ENCODE measurements at places on chromosomes 16 and 17. TPM values are rescaled to one million over a fixed set of nuclear protein-coding genes. Genes with fewer than 3 reads are reported as not detected.

- peak; percentile 20 for DNase-seq
These were observed 395 bp downstream of the STXBP4 start for GRCh38 chr17:54968988-54969332.

DNA sequence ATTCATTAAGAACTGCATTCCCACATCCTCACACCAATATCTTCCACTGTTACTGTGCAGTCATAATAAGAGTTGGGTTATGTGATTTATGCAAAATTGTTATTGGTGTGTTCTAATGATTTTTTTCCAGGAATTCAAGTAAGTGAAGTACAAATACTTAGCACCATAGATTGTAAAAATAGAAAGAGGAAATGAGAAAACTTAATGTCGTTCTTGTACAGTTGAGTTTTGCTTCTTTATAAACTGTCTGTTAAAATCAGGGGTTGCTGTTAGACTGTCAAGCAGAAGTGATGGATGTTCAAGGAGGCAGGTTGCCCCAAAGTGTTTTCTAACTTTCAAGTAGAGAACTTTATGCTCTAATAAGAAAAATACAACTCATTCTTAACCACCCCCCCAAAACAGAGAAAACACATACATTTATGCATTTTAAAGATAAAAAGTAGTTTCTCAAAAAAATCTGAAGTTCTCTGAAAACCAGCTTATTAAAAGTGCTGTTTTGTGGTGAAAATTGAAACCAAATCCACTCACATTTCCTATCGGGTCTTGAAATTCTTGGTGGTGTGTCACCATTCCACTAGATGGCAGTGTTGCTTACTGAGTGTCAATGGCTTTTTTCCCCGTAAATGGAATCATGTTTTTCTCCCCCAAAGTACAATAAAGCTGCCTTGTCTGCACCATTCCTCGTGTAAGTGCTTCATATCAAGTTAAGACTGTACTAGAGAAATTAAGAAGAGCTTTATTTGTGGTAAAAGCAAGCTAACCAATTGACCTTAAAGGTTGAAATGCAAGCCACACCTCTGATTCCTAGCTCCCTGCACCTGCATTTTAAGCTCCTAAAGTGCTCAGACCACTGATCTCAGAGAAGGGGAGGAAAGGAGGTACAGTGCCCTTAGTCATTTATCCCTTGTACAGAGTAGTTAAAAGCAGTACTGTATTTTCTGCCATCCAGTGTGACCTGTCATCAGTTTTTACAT, 4.7 kb upstream of the IGSF6 start:
- DNase-seq, result peak; percentile 55

- DNase-seq, result no peak
These were observed 74.2 kb upstream of the NLK start for GRCh38 chr17:27968206-27968732.

- DNase-seq, result no peak
These were observed 48.9 kb upstream of the TRAP1 start for GRCh38 chr16:3766177-3766576.

The MT3 gene
- polyA plus RNA-seq, result 8.9 TPM

DNA sequence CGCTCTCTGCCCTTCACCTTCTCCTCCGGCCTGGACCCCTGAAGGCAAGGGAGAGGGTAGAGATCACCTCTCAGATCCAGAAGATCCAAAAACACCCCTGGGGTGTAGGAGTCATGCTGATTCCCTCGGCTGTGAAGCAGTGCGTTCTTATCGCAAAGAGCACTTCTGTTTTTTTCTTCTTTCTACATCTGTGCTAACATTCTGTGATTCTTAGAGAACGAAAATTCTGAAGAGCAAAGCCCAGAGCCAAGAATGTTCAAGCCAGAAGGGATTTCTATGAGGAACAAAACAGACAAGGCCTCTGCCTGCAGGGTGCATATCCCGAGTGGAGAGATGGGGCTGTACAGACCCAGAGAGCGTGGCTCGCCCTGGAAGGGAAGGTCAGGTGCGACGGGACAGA, 17.2 kb downstream of the NPTX1 start:
- DNase-seq, result no peak

DNA sequence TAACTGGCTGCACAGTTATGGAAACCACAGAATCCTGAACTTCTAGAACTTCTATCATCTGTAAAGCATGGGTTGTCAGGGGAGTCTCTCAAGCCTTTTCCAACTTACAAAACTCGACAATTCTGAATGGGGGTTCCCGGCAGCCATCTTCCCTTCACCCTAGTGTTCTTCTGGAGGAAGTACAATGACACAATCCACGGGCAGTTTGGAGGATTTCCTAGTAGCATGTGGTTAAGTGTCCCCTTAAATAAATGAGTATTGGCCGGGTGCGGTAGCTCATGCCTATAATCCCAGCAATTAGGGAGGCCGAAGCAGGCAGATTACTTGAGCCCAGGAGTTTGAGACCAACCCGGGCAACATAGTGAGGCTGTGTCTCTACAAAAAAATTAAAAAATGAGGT, 2.1 kb downstream of the SLC16A6 start:
- DNase-seq, result no peak

DNA sequence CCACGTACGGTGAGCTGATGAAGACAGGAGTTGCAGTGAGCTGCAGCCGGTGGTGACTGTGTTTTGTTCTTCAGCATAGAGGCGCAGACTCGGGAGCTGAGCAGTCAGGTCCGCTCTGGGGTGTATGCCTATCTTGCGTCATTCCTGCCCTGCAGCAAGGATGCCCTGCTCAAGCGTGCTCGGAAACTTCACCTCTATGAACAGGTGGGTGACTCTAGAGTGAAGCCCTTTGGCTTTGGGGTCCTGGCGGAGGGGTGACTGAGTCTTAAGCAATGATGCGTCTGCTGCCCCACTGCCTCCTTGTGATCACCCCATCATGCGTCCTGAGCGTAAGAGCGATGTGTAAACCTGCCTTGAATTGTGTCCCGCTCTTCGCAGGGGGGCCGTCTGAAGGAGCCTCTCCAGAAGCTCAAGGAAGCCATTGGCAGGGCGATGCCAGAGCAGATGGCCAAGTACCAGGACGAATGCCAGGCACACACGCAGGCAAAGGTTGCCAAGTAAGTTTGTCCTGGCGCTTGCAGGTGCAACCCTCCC, 22.9 kb downstream of the UBN1 start:
- DNase-seq, result no peak

DNA sequence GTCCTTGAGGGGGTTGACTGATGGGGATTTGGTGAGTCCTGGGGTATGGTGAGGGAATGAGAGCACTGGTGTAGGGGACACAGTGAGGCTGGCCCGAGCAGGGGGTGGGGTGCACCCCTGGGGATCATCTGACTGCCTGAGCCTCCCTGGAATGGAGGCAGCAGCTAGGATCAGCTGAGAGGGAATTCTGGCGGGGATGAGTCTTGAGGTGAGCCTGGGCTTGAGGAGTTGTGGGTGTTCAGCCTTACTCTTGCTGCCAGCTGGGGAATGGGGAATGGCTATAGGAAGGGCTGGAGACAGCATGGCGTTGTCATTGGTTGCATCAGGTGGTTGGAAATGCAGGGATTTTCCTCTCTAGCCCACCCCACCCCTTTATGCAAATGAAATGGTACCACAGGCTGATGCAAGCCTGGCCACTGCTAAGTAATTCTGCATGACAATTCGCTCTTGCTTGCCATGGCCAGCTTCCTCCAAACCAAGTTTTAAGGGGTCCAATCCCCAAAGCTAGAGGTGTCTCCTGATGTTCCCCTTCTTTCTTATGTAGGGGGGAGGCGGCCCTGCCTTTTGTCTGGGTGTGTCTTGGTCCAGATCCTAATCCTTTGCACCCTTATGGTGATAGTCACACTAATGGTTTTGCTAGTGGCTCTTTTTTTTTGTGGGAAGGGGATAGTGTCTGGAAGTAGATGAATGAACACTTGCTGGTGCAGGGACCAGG, 7.5 kb downstream of the NFE2L1 start:
- DNase-seq, result no peak

- DNase-seq, result no peak
These were observed 18.0 kb downstream of the CCR7 start for GRCh38 chr17:40547079-40547784.

DNA sequence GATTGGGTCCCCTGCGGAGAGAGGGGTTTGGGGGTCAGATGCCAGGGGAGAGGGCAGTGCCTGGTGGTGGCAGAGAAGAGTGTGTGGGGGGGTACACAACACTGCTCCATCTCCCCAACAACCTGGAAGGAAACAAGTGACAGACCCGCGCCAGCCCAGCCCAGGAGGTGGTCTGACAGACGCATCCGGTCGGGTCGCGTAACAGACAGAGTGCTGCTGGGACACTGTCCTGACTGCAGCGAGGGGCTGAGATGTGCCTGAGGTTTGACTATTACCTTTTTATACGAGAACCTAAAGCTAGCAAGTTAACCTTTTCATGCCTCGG, 16.2 kb downstream of the UNC13D start:
- no peak for DNase-seq

The SNX20 gene
- 1.2 TPM for polyA plus RNA-seq

DNA sequence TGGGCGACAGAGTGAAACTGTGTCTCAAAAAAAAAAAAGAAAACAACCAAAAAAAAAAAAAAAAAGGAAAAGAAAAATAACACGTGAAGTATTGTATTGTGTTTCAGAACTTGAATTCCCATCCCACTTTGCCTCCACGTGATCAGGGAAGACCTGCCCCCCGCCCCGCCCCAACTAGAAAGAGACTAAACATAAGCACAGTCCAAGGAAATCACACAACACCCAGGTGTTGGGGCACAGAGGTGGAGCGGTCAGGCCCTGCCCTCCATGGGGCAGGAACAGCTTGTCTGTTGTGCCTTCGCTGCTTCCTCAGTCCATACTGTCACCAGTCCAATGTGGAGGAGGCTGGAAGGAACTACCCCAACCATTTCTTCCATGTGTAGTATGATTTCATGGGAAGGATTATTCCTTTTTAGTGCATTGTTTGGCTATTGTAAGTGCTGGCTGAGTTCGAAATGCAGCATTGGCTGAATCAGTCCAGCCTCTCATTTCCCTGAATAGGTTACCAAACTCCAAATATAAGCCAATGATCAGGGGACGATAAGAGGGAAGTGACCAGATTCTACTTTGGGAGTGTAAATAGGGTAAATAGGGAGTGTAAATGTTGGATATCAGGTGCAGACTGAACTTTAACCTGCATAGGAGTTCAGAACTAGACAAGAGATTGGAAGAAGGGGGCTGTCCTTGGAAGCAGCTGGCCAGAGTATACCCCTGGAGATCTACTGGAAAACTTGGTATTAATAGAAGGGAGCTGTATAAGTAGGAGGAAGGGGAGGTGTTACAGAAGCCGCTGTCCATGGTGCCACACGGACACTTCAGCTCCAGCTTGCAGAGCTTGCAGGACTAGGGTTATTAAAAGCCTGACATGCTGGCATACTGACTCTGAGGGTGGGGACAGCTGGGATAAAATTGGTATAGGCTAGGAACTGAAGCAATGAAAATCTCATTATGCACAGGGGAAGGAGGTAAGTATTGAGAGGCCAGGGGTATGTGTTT, 50.7 kb downstream of the TANGO6 start:
- DNase-seq, result peak; percentile 53

DNA sequence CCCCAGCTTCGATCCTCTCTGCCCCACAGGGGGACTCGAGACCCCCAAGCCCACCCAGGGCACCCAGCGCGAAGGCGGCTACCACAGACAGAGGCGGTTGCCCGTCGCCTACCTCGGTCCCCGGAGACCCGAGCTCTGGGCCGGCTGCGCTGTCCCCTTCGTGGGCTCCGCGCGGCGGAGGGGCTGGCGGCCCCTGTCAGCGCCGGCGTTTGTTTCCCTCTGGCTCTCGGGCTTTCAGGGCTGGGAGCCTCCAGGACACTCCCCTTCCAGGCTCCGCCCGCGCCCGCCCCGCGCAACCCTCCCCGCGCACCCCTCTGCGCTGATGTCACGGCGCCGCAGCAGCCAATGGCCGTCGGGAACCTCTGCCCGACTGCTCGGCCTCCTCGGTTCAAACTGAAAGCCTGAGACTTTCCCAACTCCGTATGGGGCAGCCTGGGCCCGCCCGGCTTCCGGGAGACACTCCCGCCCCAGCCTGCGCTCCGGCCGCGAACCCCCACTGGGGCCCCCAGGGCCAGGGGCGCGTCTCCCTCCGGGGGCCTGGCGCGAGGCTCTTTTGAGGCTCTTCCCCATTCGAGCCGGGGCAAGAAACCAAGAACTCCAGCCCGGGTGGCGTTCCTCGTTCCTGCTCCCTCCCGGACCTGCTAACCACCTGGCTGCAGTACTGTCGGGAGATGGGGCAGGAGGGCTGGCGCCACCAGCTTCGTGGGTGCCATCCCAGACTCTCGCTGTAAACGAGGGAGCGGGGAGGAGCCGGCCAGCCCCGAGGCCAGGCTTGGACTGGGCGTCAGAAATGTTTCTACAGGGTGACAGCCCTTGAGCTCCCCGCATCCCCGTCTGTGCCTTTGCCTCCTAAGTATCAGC, at the start of gene CDC42EP4:
Gene CDC42EP4, minus strand, starts transcription at position 221 of the 861 bp plus-strand sequence. CDS start 25,501 bp downstream, outside the sequence.
- peak; percentile 93 for DNase-seq

The NPIPB9 gene
- polyA plus RNA-seq, result 4.2 TPM

The KCNJ18 gene
- polyA plus RNA-seq, result not detected

DNA sequence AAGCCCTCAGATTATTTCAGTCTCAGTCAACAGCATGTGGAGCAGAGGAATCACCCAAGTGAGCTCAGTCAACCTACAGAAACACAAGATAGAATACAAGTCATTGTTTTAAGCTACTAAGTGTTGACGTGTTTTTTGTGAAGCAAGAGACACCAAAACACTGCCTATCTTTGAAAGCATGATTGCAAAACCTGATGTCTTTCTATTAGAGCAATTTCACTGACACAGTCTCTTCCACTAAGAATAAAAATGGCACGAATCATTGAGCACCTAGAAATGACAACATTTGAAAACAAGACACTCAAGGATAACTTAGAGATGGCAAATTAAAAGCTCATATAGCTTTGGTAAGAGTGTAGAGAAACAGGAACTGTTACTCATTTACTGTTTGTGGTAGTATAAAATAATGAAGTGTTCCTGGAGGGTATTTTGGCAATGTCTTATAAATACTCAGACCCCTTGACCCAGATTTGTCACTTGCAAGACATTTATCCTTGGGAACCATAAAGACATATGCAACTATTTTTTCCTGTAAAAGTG, 407.1 kb upstream of the XYLT1 start:
- DNase-seq, result no peak

- DNase-seq, result peak; percentile 77
These were observed 9.0 kb downstream of the SLC5A10 start for GRCh38 chr17:18960803-18961511.

The ZG16B gene
- 0.35 TPM for polyA plus RNA-seq

DNA sequence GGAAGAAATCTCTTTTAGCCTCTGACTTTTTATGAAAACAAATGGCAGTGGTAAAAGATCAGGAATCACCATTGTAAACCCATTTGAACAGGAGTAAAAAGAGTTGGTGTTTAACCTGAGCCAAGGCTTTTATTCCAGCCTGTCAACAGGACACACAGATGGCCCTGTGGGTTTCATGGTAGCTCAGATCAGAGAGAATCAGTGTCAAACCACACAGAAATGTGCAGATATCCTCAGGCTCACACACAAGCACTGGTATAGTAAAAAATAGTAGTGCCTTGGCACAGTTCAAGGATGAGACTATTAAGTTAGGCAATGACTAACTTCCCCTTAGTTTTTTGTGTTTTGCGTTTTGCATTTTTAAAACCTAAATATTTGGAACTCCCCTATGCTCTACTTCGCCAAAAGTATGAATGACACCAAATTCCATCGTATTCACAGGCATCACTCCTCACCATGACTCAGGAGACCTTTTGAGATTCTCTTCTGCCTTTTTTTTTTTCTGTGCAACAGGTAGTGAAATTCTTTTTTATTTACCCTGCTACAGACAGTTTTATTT, 1200.0 kb downstream of the CDH11 start:
- peak; percentile 25 for DNase-seq

Data from muscle of back (tissue), 13 donors.